ENCODE measurements at places on chromosomes 1 and 21.

- DNase-seq = peak; percentile 45
These were observed 62.5 kb downstream of the WNT9A start for GRCh38 chr1:227885135-227885647.

DNA sequence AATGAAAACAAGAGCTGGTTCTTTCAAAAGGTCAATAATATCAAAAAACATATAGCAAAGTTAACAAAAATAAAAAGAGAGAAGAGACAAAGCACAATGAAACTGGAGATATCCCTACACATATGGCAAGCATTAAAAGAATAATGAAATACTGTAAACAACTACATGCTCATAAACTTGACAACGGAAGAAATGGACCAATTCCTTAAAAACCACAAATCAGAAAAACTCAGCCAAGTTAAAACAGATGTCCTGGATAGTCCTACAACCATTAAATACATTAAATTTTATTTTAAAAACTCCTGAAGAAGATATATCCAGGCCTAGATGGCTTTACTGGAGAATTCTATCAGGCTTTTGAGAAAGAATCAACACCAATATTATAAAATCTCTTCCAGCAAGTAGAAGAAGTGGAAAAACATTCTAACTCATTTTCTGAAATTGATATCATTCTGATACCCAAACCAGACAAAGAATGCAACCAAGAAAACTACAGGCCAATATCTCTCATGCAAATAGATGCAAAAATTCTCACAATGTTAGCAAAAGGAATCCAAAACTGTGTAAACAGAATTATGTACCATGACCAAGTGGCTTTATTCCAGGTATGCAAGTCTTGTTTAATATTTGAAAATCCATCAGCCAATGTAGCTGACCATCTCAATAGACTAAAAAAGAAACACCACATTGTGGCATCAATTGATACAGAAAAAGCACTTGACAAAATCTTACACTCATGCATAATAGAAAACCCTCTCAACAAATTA lies 56.1 kb upstream of the LRRC7 start:
- no peak for DNase-seq

GRCh38 chr1:67860776-67861175 lies 27.5 kb upstream of the GNG12 start:
- no peak for DNase-seq

DNA sequence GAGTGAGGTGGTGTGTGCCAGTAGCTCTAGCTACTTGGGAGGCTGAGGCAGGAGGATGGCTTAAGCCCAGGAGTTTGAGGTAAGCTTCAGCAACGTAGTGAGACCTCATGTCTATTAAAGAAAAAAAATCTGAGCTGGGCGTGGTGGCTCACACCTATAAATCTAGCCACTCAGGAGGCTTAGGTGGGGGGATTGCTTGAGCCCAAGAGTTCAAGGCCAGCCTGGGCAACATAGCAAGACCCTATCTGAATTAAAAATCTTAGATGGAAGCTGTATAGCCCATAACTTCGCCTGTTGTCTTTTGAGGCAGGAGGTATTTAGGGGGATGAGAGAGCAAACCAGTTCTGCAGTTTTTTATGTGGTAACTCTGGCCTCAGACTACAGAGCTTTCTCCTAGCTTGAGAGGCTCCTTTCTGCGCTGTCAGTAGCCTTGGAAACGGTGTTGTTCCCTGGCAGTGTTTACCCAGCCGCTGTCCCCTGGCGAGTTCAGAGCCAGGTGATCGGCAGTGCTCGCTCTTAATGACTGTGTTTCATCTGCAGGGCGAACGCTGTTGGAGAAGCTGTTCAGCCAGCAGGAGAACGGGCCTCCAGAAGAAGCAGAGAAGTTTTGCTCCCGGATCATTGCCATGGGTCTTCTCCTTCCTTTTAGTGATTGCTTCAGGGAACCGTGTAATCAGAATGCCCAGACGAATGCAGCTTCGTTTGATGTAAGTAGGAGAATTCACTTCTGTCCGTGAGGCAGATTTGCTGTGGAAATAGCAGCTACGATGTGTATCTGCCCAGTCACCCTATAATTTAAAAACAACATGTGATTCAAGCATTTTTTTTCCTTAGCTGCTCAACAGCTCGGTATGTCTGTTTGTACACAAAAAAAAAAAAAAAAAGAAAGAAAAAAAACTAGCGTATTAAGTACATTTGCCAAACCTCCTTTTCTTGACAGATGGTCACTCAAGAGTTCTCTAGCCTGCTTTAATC lies 31.2 kb downstream of the FMN2 start:
- no peak for DNase-seq

- DNase-seq = no peak
These were observed 221.6 kb downstream of the RHOU start for GRCh38 chr1:228956864-228957263.

DNA sequence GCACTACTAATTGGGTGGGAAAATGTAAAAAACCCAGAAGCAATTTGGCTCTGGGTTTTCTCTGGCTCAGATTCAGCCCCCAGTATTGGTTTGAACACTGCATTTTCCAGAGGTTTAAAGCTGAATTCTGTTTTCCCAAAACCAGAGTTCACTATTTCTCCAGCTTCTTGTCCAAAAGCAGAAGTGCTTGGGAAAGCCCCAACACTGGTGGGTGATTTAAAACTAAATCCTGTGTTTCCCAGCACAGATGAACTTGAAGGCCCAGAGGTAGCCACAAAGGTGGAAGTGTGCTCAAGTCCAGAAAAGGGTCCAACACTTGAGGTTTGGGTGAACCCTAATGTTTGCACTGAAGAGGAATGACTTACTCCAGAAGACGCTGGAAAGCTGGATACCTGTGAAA lies 678 bp downstream of the MCM3AP start:
- no peak for DNase-seq
